ENCODE measurements at places on chromosomes 5 and 9.
A peak's percentile ranks its signal among the peaks of the same experiment; 100 is the strongest.

DNA sequence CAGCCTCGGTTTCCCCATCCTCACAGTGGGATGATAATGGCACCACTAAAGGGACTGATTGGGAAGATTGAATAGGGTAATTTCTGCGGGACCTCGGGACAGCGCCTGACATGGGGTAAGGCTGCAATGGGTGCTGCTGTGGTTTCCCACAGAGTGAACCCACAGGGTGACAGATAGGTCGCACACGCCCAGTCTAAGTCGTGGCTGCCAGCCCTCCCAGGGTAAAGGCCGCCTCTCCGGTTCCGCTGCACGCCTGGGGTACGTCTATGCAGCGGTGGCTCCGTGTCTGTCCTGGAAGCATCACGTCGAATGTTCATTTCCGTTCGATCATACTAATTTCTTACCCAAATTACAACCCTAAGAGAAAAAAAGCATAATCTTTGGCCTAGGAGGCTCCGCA is 631 bp downstream of the CFAP77 start:
- DNase-seq = peak; percentile 18

- DNase-seq = no peak
Observed at GRCh38 chr9:120982836-120983235, 56.2 kb upstream of the TRAF1 start.

GRCh38 chr9:126462617-126463016 is 136.0 kb downstream of the MVB12B start:
- DNase-seq = no peak

GRCh38 chr5:35859101-35859661 is 2.5 kb downstream of the IL7R start:
- peak; percentile 17 for DNase-seq

DNA sequence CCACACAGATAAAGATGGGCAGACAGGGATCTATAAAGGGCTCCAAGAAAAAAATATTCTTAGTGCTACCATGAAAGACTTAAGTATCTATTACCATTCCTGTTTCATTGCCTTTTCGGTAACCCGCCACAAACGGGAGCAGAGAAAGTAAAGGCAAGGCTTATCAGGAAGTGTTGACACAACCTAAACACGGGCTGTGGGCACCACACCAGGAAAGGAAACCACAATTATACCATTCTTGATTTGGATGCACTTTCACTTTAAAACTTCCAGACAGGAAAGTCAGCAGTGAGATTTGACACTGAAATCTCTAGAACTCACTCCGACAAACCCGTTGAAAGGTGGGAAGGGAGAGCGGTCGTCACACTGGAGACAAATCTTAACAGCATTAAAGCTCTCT is 6.5 kb downstream of the TLE1 start:
- DNase-seq = no peak

- peak; percentile 22 for DNase-seq
Observed at GRCh38 chr9:126614088-126614454, 343 bp downstream of the LMX1B start.

GRCh38 chr5:122693963-122694362 is 80.9 kb upstream of the SNX2 start:
- no peak for DNase-seq

DNA sequence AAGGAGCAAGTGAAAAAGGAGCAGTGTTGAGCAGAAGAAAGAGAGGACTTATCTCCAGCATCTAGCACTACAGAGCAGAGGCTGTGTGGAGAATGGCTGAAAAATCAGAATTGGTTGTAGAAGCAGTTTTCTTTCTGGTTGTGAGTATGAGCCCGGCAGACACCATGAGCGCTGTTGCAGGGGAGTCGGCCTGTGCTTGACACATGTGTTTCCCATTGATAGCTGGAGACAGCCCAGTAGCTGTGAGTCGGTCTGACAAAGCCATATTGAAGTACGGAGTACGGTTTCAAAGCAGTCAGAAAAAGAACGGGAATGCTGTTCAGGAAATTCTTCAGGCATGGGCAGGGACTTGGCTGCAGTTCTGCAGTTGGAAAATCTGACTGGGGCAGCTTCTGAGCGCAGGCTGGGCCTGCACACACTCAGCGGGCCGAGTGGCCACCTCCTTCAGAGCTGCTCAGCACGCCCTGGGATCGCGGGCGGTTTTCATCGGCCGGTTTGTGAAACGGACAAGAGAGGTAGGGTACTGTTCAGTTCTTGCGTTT is at the start of gene SGCD:
Gene SGCD, plus strand, starts transcription at position 447 of the 542 bp plus-strand sequence.
- no peak for DNase-seq

DNA sequence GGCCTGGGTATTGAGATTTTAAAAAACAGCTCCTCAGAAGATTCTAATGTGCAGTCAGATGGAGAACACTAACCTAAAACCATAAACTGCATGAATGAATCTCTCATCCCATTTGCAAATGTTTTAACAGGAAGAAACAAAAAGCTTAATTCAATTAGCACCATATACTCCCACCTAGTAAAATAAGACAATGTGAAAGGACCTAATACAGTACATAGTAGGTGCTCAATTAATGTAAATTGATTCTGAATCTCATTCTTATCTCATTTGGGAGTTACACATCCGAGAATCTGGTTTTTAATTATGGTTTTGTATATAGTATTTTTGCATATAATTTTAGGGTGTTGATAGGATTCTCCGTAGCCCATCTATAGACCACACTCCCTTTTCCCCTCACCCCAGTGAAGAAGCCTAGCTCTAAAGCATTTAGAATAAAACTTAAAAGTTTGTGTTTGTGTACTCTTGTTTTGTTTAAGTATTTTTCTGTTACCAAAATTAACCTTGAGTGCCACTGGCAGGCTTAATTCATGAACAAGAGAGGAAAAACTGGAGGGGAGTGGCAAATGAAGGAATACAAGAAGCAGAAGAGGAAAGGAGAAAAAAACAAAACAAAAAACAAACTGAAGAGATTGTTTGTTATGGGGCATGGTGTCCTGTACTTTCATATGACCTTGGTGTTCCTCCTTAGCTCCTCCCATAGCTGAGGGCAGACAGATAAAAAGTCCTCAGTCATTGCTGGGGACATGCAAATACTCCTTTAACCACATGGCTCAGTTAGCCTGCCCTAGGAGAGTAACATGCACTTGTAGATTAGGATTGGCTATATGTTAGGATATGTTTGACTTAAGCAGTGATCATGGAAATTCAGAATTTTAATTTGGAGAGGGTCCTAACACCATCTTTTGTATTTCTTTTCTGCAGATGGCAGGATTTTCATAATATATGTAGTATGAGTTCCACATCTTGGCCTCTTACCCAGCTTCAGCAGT is 1.2 kb downstream of the RNF14 start:
- DNase-seq = no peak

DNA sequence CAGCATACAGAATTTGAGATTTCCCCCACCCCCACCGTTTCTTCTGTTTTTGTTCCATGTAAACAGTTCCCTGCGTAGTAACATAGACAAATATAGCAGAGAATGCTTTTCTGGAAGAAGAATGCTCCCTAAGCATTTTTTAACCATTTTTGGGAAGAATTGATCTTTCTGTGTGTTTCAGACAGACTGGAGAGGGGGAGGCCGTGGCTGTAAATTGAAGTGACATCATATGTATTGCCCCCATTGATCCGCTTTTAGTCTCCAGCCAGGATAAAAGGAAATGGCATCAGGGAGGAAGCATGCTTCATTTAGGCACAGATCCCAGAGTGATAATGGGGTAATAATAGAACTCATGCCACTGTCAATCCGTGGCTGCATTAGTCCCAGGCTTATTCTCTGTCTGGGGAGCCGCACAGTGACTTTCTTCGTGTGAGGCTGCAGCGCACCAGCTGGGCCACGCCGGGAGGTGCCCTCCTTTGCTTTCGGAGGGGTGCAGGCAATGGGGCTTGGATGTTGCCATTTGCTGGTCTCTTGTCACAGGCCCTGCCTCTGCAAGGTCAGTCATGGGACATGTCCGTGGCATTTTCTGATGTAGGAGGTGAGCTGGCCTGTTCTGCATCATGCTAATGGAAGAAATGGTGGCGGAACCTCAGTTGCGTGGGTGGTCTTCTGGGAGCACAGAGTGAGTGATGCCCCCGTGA is 261.5 kb downstream of the FANCC start:
- DNase-seq = no peak

DNA sequence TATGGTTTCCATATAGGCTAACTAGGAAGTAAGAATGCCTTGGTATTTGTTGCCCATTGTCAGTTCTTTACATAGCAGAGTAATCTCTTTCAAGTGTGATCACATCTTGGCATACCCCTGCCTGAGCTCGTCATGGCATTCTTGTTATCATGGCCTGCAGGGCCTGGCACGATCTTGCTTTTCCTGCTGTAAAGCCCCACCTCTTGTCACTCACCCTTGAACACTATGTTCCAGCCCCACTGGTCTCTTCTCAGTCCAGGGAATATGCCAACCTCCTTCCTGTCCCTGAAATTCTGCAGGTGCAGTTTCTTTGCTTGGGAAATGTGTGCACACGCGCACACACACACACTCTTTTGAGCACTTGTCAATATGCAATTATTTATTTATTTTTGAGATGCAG is 250.2 kb upstream of the DMRT1 start:
- DNase-seq = no peak

- no peak for DNase-seq
Observed at GRCh38 chr9:81379655-81380054, 309.7 kb downstream of the TLE1 start.

DNA sequence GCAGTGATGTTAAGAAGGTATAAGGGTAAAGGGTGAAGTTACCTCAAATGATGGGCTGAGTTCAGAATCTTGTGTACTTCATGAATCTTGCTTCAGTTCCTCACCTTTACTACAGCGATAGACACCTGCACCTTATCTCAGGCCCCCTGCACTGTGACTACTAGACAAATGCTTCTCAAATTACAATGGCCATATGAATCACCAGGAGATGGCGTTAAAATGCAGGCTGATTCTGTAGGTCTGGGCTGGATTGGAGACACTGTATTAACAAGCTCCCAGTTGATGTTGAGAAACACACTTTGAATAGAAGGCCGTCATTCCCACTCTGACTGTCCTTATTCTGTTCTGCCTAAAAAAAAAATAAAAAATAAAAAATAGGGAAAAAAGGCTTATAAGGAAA is 29.8 kb downstream of the TARS1 start:
- DNase-seq = no peak

DNA sequence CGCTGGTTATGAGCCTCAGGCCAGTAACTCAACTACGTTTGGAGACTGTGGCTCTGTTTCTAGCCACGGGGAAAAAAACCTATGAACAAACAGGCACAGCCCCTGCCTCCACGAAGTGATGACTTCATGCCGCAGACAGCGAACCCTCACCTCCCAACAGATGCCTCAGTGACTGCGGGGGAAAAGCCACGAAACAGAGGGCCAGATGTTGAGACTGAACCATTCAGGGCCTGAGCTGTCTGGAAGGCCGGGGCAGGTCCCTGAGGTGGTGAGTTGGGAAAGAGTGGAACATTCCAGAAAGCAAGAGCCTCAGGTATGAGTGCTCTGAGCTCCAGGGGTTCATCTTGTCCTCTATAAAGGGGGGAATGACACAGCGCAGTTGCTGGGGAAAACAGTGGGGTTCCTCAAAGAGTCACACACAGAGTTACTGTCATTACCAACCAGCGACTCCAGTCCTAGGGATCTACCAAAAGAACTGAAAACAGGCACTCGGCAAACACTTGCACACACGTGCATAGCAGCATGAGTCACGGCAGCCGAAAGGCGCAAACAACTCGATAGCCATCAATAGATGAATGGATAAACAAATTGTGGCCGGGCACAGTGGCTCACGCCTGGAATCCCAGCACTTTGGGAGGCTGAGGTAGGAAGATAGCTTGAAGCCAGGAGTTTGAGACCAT is 15.3 kb downstream of the PLPP7 start:
- no peak for DNase-seq

GRCh38 chr9:105246656-105247173 is 2.3 kb downstream of the SLC44A1 start:
- no peak for DNase-seq

DNA sequence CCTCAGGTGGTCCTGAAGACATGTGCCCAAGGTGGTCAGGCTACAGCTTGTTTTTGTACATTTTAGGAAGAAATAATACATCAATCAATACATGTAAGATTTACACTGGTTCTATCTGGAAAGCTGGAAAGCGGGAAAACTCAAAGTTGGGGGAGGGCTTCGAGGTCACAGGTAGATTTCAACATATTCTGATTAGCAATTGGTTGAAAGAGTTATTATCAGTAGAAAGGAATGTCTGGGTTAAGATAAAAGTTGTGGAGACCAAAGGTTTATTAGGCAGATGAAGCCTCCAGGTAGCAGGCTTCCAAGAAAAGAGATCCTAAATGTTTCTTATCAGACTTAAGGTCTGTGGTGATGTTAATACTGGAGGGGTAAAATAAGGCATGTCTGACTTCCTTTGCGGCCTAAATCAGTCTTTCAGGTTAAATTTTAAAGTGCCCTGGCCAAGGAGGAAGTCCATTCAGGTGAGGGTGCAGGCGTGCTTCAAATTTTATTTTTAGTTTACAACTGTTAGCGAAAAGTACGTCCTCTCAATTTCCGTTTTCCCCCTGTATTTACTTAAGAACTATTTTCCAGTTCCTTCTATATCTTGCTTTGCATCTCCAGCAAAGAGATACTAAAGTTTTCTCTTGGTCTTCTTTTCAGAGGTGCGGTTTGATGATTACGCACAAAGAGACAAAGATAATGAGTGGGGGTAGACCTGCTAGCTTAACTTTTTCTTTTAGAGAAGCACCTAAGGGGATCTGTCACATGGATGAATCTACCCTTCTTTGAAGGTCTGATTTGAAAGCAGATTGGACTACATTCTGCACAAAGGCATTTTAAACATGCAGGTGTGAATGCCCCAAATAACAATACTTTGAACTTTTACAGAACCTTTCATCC is 578.6 kb downstream of the RAB3C start:
- DNase-seq = no peak

DNA sequence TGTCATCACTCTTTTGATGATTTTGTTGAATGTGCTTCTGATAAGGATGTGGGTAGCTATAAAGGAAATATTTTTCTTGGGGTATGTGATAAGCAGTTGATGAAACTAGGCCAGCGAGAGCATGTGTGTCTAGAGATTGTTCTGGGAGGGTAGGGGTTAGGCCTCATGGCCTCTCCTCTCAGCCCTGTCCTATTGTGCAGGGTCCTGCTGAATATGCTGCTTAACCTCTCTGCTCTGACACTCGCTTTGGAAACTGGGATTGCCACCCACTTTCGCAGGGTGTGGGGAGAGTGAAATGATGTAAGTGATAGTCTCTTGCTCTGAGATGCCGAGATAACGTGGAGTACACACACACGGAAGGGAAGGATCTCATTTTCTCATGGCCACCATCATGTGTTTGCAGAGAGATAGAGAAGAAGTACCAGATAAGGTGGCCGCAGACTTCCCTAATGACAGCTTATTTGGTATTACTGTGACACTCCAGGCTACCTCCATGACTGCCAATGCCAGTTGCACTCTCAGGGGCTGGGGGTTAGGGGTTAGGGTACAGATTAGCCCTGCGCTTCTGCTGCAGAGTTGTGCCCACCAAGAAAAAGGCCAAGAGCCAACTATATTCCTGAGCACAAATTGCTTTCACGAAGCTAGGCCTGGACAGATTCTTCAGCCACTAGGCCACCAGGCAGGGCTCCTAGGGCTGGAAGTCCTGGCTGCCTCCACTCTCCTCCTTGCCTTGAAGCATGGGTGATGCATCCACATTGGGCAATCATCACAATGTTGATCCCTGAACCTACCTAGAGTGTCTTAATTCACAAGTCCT is 25.2 kb upstream of the TNFAIP8 start:
- DNase-seq = peak; percentile 71
